Body of pancreas (tissue), 4 donors: ENCODE measurements at places on chromosomes 7 and 10. TPM values are rescaled to one million over a fixed set of nuclear protein-coding genes. Genes with fewer than 3 reads are reported as not detected.

ZC3HAV1 gene
- 13.5 TPM for total RNA-seq

DNA sequence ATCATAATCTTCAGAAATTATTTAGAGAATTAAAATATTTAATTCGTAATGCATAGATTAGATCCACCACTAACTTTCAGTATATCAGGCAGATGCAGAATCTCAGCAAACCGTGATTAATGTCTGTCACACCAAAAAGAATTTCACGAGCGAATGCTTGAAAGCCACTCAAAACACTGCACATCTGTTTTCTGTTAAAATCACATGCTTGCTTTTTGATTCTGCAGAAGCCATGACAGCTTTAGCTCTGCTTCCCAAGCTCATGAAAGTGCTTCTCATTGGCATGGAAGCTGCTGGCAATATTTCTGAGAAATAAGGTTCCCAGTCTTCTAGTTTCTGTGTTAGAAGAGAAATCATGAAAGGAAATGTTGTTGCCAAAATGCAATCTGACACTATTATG is 837.8 kb upstream of the LRRN3 start:
- H3K27me3 ChIP-seq, result no peaks in the 10 kb centered on the region
- H3K4me1 ChIP-seq, result peaks cover 6% of the 10 kb centered on the region
- DNase-seq, result no peak

KCP gene
- 0.33 TPM for total RNA-seq

CYP26C1 gene
- total RNA-seq, result 0.52 TPM

DNA sequence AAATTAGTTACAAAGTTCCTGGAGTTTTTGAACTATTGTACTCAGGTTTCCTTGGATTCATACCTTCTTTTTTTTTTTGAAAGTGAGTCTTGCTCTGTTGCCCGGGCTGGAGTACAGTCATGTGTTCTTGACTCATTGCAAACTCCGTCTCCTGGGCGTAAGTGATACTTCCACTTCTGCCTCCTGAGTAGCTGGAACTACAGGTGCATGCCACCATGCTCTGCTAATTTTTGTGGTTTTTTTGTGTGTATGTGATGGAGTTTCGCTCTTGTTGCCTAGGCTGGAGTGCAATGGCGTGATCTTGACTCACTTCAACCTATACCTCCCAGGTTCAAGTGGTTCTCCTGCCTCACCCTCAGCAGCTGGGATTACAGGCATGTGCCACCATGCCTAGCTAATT is 22.3 kb downstream of the MCM10 start:
- no peak for DNase-seq
- no peak overlapping the region for H3K4me3 ChIP-seq
- no peaks in the 10 kb centered on the region for H3K27me3 ChIP-seq
- no peaks in the 10 kb centered on the region for H3K4me1 ChIP-seq
- no peak overlapping the region for H3K27ac ChIP-seq

GRCh38 chr7:151736403-151736909 is 140.5 kb downstream of the PRKAG2 start:
- peak; percentile 69 for DNase-seq
- no peaks in the 10 kb centered on the region for H3K4me1 ChIP-seq
- no peak overlapping the region for H3K4me3 ChIP-seq
- no peaks in the 10 kb centered on the region for H3K36me3 ChIP-seq

GRCh38 chr10:63346015-63346441 is 119.7 kb downstream of the JMJD1C start:
- no peaks in the 10 kb centered on the region for H3K36me3 ChIP-seq
- H3K27me3 ChIP-seq, result no peaks in the 10 kb centered on the region
- H3K4me1 ChIP-seq, result no peaks in the 10 kb centered on the region
- no peak for DNase-seq
- H3K4me3 ChIP-seq, result no peak overlapping the region

DNA sequence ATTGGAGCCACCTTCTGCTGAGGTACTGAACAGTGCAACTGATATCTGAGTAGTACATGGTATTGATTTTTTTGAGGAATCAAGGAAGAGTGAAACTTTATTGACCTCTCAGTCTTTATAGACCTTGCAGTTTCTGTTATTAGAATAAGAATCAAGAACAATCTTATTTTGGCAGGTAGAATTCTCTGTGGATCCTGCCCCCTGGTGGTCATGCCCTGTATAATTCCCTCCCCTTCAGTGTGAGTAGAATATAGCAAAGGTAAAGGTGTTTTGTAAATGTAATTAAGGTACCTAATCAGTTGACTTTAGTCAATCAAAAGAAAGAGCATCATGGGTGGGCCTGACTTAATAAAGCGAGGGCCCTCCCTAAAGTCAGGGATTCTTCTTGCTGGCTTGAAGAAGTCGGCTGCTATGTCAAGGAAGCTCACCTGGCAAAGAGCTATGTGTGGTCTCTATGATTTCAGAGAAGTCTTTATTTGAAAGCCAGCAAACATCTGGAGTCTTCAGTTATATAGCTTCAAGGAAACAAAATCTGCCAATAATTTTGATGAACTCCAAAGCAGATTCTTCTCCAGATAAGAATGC is 142.8 kb downstream of the LSM5 start:
- no peaks in the 10 kb centered on the region for H3K4me1 ChIP-seq
- no peak for DNase-seq
- H3K36me3 ChIP-seq, result no peaks in the 10 kb centered on the region
- H3K27me3 ChIP-seq, result no peaks in the 10 kb centered on the region

TDRD1 gene
- 0.99 TPM for total RNA-seq

STOX1 gene
- total RNA-seq, result 2.1 TPM

DNA sequence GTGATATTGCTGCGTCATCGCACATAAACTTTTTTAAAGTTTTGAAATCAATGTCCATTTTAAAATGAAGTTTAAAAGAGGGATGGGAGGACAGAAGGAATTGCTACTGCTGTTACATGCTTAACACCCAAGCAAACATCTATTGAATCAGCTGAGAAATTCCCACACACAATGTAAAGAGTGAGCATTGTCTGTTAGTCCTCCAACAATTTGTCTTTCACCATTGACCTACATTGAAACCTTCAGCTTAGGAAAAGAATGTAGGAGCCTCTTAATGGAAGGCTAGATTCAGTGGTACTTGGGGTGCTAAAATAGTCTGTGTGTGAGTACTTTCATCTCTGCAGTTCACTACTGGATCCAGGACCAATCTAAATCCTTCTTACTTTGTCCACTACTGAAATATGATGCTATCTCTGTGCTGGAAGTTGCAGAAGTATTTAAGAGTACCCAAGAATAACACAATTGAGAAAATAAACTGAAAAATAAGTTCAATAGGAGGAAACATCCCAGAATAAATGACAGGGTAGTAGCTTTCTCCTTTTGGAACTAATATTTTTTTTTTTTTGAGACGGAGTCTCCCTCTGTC is 23.8 kb upstream of the FBXW4 start:
- no peak for DNase-seq
- no peaks in the 10 kb centered on the region for H3K36me3 ChIP-seq
- no peaks in the 10 kb centered on the region for H3K4me1 ChIP-seq
- no peaks in the 10 kb centered on the region for H3K27me3 ChIP-seq

DNA sequence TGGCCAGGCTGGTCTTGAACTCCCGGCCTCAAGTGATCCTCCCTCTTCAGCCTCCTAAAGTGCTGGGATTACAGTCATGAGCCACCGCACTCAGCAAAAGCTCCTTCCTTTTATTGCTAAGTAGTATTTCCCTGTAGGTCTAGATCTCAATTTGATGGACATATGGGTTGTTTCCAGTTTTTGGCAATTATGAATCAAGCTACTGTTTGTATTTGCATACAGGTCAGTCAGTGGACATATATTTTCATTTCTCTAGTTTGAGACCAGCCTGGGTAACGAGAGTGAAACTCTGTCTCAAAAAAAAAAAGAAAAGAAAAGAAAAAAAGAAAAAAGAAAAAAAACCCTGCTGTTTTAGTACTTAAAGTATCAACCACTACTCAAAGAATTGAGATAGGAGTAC is 6.4 kb upstream of the PRKRIP1 start:
- H3K27me3 ChIP-seq, result no peaks in the 10 kb centered on the region
- H3K36me3 ChIP-seq, result no peaks in the 10 kb centered on the region
- no peak overlapping the region for H3K27ac ChIP-seq

GRCh38 chr10:102121739-102122372 is 1.7 kb upstream of the LDB1 start:
- no peaks in the 10 kb centered on the region for H3K27me3 ChIP-seq
- peak overlapping the region; percentile 94 for H3K27ac ChIP-seq
- H3K4me1 ChIP-seq, result peaks cover 36% of the 10 kb centered on the region

- no peaks in the 10 kb centered on the region for H3K27me3 ChIP-seq
- H3K4me1 ChIP-seq, result peaks cover 29% of the 10 kb centered on the region
- no peaks in the 10 kb centered on the region for H3K36me3 ChIP-seq
- DNase-seq, result peak; percentile 44
- H3K27ac ChIP-seq, result no peak overlapping the region
Measured at GRCh38 chr7:130363026-130363847, 17.1 kb upstream of the CPA1 start.
